ENCODE measurements at places on chromosomes 12 and 14. TPM values are rescaled to one million over a fixed set of nuclear protein-coding genes. Genes with fewer than 3 reads are reported as not detected.

The OR6C2 gene
- polyA plus RNA-seq = not detected

The ZC2HC1C gene
- polyA plus RNA-seq = 7.8 TPM

The ANO4 gene
- 2.1 TPM for polyA plus RNA-seq

The ACSM4 gene
- not detected for polyA plus RNA-seq

The CMA1 gene
- 0.42 TPM for polyA plus RNA-seq

The KRT86 gene
- polyA plus RNA-seq = not detected

The LYZ gene
- 19.5 TPM for polyA plus RNA-seq

The WIF1 gene
- 1.8 TPM for polyA plus RNA-seq
